ENCODE measurements at places on chromosomes 4 and X.

DNA sequence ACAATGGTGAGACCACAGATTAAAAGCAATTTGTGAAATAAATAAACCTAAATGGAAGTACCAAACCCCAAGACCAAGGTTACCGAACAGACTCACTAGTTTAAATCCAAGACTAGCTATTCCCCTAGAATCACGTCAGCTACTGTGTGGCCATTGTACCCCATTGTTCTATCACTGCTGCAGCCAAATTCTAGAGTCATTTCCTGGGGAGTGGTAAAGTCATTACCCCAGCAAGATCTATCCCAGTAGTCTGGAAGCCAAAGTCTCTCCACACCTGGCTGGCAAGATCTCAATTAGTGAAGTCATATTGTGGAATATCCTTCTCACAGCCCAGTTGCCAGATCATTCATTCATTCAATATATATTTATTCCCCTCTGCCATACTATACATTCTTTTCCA, 67.5 kb downstream of the PHOX2B start:
- no peak for DNase-seq

DNA sequence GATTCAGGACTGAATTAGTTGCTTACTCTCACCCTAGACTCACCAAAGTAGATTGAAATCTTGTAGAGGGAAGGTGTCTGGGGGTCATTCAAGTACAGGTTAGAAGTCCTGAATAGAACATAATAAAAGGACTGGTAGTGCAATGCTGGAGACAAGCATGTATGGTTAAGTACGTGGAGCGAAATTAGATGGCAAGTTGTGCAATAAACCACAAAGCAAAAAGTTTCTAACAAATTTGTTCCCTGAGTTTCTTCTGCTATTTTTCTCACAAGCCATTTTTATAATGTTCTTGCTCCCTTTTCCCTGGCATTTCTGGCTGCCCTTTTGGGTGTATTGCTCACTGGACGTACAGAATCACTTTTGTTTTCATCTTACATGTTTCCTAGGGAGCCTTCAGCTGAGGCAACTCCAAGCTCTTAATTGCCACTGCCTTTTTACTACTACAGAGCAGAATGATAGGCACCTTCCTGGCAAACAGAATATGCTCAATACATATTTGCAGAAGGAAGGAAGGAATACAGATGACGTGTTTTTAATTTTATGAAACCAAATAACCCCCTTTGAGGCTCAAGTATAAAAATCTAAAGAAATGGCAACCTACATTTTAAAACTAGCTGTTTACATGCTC, 23.4 kb downstream of the LANCL3 start:
- no peak for DNase-seq

GRCh38 chr4:113053883-113054282, 4.4 kb downstream of the ANK2 start:
- DNase-seq, result no peak

- DNase-seq, result no peak
Observed at GRCh38 chr4:20249333-20249732, 2.4 kb upstream of the SLIT2 start.

DNA sequence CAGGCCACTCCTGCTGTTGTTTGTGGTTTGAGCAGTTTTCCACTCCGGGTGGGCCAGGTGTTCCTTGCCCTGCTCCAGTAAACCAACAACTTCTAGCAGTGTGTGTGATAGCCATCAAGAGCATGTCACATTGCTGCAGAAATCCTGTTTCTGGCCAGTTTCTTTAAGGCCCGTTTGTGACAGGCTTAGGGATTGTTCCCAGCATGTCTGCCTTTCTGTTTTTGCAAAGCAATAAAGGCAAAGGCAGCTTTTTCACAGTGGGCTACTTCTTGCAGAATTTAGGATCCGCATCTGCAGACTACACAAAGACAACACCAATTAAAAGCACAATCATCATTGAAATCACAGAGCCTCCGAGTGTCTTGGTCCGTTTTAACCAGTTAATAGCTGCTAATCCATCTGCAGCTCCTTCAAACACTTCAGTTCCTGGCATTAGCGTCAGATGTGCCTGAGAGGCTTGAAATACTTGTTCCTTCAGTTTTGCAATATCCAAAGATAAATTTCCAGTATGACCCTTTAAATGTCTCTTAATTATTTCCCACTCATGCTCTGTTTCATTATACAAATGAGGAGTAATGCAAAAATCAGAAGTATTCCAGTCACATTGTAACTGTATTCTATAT, 65.1 kb downstream of the ADAM29 start:
- DNase-seq, result no peak

- no peak for DNase-seq
Observed at GRCh38 chr4:188195389-188195985, 56.2 kb downstream of the TRIML1 start.
